ENCODE measurements at places on chromosomes 1 and 21.

GRCh38 chr1:237858992-237859391, 31.7 kb downstream of the ZP4 start:
- DNase-seq = no peak

DNA sequence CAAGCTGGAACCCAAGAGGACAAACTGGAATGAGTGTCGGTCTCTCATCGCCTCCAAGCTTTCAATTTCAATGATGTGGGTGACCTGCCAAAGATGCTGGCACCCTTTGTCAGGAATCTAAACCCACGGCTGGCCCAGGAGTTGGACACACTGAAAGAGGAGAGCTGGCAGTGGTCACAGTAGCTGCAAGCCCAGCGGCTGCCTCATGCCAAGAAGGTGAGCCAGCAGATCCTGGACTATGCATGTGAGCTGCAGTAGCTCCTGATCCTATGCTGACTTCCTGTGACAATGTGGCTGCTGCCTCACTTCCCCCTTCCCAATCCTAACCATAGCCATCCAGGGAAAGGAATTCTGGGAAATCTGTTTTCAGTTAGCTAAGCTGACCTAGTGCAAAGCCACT, 117.0 kb upstream of the VAV3 start:
- no peak for DNase-seq

GRCh38 chr1:22717037-22717760, 6.6 kb downstream of the EPHB2 start:
- no peak for DNase-seq

- no peak for DNase-seq
Observed at GRCh38 chr1:226577401-226578180, 29.0 kb downstream of the STUM start.

DNA sequence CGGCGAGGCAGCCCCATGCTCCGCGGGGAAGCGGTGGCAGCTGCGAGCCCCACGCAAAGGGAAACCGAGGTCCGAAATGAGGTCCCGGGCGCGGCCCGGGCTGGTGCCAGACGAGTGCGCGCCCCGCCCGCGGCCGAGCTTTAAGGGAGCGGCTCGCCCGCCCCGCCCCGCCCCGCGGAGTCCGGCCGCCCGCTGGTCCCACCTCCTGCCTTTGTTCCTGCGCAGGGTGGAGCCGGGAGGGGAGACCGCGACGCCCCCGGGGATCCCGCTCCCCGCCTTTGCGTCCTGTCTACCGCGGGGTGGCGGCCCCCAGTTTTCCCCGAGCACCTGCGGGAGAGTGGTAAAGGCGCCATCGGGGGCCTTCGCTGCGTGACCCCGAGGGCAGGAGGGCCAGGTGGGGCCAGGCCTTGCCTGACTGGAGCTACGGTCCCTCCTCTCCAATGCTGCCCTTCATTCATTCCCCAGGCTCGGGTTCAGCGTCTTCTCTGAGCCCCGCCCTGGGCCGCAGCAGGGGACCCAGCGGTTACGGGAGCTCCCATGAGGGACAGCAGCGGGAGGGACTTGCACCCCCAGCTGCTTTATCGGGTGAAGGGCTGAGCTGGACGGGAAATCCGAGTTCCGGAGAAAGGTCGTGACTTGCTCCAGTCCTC, at the start of gene HES2:
HES2 (minus strand) TSS at position 116 of the 650 bp plus-strand sequence; CDS start at position 17, 99 bp downstream.
- DNase-seq = no peak

DNA sequence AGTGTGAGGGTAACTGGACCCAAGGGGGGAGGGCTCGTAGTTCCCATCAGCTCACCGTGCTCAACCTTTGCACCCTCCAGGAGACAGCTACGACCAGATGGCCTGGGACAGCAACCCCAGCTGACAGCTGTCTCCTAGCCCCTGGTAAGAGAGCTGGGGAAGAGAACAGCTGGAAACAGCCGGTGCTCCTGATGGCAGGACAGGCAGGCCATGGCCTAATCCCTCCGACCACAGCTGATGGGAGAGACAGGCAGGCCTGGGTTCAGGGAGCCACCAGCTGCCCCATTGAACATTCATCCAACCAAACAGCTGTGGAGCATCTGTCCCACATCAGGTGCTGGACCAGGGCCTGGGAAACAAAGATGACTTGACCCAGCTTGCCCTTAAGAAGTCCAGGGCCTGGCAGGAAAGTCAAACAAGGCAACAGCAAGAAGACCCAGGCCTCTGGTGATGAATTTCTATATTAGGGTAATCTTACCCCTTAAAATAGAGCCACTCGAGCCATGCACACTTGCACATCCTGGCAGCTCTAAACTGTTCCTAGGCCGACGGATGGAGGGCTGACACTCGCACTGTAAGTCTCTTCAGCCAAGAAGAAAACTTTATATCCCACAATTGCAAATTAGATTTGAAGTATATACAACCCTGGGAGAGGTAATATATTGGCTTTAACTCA, 12.2 kb downstream of the OLFML2B start:
- DNase-seq = no peak

DNA sequence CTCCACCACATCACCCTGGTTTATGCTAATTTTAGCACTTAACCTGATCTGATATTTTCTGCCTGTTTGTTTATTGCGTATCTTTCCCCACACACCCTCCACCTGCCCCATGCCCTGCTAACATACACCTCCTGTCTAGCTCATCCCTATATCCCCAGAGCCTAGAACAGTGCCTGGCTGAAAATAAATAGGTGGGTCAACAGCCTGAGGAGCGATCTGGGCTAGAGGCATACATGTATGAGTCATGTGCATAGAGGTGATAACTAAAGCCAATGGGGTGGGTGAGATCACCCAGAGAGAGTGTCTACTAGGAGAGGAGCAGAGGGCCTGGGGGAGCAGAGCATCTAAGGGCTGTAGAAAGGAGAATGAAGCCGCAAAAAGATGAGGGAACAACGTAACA, 2.7 kb downstream of the HTR1D start:
- no peak for DNase-seq
